Stomach (tissue), 19 donors: ENCODE measurements at places on chromosomes 2 and 18. TPM values are rescaled to one million over a fixed set of nuclear protein-coding genes. Genes with fewer than 3 reads are reported as not detected.

Gene TXNDC2
- not detected for total RNA-seq

DNA sequence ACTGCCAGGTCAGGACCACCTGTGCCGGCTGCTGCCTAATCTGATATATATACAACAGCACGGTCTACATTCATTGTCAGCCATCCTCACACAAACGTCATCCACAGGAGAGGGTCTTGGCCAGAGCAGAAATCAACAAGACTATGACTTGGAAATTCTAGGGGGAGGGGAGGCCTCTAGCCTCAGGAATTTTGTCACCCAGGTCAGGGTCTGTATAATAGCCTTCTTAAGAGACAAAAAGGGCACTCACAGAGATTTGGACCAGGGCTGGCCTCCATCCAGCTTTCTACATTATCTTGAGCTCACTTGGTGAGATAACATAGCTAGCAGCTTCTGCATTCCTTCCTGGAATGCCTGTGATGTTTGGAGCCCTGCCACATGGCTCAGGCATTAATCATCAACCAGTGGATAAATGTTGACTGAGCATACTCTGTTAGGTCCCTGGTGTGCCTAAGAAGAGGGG is 50.4 kb upstream of the CTIF start:
- DNase-seq = peak; percentile 91

DNA sequence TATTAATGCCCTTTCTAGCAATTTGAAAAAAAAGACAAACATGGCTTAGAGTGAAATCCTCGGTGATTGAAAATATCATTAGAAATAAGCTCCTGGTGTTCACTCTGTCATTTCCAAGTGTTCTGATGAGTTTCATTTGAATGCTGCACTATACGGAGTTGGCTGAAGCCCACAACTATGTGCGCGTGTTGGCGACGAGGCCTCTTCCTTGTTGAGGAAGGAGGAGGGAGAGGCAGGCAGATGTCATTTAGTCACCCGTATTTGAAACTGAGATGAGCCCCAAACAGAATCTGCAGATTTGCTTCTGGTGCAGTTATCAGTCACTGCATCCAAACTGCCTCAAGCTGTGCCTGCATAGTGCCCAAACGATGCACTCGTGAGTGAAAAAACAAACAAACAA is 23.5 kb upstream of the SKOR2 start:
- DNase-seq = no peak

DNA sequence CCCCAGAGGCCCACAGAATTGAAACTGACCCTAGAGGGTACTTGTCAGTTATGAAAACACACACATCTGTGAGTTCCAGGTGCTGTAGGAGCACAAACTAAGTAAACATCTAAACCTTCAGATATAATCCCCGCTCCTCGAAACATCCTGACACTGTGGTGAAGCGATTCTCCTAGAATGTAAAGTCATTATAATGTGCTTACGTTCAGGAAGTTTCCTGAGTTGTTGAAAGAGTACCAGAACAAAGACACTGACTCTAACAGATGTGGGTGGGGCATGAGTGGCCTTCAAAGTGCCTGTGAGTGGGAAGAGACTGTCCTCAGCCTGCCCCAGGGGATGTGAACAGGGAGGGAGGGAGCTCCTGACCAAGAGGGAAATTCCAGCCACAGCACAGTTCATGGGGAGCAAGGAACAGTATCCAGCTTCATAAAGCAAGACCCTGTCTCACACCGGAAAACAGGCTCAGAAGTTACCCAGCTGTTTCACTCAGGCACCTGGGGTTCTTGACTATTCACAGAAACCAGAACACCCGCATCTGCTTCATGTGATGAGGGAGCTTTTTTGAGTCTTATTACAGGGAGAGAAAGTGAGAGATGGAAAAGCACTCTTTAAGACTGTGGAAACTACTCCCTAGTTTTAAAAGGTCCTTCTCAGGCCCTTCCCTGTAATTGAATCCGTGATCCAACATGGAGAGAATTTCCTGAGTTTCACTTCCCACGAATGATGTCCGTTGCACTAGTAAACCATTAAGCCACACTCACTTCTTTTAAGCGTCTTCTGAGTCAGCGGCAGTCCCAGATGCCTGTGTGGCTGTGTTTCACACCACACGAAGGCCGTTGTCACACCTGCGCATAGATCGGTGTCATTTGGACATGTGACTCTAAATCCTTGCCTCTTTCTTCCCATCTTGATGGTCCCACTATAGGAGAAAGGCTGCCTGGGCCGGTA is 88.6 kb upstream of the EML6 start:
- peak; percentile 70 for DNase-seq

GRCh38 chr18:62389761-62390481 is 64.8 kb downstream of the TNFRSF11A start:
- DNase-seq = no peak

- DNase-seq = no peak
Observed at GRCh38 chr2:178536037-178536436, 55.8 kb downstream of the PLEKHA3 start.

DNA sequence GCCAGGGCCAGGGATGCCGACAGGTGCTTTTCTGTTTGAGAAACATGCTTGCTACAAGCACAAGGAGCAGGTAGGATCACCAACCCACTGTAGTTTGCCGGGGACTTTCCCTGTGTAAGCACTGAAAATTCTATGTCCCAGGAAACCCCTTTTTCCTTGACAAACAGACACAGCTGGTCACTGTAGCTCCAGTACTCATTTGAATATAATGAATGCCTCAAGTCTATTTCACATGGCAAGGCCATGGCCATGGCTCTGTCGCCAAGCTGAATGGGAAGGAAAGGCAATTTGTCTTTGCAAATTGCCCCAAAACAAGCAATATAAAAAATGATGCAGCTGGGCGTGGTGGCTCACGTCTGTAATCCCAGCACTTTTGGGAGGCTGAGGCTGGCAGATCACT is 49.6 kb upstream of the IGFBP2 start:
- DNase-seq = no peak
